Endodermal cell (in vitro differentiated cells): ENCODE measurements at places on chromosomes 7 and 10.
A peak's percentile ranks its signal among the peaks of the same experiment; 100 is the strongest.

- no peak for DNase-seq
Measured at GRCh38 chr7:49596701-49597491, 176.5 kb upstream of the VWC2 start.

GRCh38 chr10:49135575-49136313 is 1.9 kb upstream of the FAM170B start:
- no peak for DNase-seq

DNA sequence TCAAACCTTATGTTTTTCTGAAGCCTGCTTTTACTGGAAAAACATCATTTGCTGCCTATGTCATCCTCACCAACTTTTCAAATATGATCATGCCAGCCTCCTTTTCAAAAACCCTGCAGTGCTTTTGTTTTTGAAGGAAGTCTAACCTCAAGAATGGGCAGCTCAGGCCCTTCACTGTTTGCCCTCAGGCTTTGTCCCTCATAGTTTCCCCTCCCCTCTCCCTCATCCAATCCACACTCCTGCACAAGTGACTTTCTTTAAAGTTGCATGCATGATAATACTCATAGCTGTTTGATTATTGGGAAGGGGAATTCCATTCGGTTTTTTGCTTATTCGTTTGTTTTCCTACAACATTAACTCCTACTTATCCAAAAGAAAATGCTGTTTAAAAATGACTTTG is 219.4 kb downstream of the SEMA3E start:
- peak; percentile 70 for DNase-seq

GRCh38 chr10:132354356-132355094 is 22.5 kb downstream of the LRRC27 start:
- DNase-seq = no peak

- no peak for DNase-seq
Measured at GRCh38 chr10:58179238-58179637, 88.5 kb downstream of the IPMK start.

DNA sequence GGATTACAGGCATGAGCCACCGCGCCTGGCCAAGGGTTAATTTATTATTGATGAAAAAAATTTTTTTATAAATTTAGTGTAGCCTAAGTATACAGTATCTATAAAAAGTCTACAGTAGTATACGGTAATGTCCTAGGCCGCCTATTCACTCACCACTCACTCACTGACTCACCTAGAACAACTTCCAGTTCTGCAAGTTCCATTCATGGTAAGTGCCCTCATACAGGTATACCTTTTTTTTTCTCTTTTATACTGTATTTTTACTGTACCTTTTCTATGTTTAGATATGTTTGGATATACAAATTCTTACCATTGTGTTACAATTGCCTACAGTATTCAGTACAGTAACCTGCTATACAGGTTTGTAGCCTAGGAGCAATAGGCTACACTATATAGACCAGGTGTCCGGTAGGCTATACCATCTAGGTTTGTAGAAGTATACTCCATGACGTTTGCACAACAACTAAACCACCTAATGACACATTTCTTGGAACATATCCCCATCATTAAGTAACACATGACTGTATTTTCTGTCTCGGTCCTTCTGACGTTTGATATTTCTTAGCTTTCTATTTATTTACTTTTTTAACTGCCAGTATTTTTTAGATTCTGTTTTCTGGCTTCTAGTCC is 23.4 kb downstream of the IRF5 start:
- DNase-seq = no peak

DNA sequence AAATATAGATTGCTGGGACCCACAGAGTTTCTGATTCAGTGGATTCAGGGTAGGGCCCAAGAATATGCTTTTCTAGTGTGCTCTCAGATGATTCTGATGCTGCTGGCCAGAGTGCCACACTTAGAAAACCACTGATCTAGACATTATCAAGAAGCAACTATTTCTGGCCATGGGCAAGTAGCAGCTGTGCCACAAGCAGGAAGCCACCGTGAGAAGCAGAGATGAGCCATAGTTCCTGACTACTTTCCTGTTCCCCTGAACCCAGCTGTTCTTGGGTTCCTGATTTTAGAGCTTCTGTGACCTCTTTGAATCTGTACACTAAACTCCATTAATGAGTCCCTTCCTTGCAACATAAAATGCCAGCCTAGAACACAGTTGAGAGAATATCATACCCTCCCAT is 38.1 kb upstream of the PIK3AP1 start:
- no peak for DNase-seq

DNA sequence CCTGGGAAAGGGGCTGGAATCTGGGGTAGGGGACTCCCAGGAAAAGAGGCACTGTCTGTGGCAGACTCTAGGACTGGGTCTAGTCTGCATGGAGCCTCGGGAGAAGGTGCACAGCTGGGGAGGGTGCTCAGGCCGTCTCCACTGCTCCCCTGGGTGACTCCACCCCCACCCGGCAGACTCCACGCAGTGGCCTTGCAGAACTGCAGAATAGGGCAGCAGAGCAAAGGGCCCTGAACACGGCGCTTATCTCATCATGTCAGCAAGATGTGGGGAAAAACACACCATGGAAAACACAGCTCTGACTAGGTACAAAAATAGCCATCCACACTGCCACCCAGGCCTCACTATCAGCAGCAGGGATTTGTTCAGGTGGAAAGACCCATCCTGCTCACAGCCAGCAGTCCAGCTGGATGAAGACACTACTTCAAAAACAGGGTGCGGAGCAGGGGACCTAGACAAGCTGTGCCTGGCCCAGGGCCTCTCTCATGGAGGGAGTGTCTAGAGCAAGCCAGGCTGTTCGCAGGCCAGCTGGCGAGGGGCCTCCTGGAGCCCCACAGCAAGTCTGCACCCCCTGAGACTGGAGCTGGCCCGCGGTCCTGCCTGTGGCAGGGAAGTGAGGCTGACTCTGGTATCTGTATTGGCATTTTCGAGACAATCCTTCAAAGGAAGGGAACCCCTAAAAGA is 11.7 kb downstream of the MAT1A start:
- no peak for DNase-seq

DNA sequence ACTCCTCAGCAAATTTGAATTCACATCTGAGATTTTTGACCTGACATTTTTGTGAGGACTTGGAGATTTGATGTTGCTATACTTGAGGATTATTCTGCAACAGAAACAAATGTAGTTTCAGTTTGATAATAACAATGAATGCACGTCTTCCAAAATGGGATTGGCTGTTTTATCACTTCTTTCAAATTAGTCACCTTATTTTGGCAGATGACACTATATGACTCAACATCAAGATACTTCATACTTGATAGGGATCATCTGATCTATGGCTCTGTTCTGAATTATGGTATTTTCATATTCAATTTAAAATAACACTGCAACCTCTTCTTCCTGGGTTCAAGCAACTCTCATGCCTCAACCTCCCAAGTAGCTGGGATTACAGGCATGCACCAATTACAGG is 24.2 kb downstream of the ARL5B start:
- DNase-seq = no peak

DNA sequence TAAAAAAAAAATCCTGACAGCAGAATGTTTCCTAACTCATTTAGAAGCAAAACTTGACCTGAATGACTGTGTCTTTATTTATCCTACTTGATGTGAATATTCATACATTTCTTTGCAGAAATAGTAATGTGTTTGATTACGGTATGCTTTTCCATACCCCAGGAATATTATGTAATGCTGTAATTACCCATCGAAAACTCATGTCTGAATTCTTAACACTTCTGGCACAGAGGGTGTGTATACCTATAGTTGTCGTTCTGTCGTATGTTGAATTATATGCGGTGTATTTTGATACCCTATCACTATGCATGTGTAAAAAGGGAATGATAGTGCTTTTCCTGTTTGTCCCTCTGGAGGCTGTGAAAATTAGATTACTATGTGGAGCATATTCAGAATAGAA is 26.6 kb downstream of the SDK1 start:
- no peak for DNase-seq

- peak; percentile 90 for DNase-seq
Measured at GRCh38 chr7:42014625-42015618, 222.1 kb downstream of the GLI3 start.

- no peak for DNase-seq
Measured at GRCh38 chr10:97129666-97130065, 56.1 kb downstream of the SLIT1 start.

- peak; percentile 94 for DNase-seq
Measured at GRCh38 chr10:101843032-101844021, at the start of gene KCNIP2. TSS of gene KCNIP2 (minus strand) at chr10:101843800. CDS start at chr10:101843568, 232 bp downstream.

- no peak for DNase-seq
Measured at GRCh38 chr10:107986571-107986970, 822.1 kb upstream of the SORCS1 start.

DNA sequence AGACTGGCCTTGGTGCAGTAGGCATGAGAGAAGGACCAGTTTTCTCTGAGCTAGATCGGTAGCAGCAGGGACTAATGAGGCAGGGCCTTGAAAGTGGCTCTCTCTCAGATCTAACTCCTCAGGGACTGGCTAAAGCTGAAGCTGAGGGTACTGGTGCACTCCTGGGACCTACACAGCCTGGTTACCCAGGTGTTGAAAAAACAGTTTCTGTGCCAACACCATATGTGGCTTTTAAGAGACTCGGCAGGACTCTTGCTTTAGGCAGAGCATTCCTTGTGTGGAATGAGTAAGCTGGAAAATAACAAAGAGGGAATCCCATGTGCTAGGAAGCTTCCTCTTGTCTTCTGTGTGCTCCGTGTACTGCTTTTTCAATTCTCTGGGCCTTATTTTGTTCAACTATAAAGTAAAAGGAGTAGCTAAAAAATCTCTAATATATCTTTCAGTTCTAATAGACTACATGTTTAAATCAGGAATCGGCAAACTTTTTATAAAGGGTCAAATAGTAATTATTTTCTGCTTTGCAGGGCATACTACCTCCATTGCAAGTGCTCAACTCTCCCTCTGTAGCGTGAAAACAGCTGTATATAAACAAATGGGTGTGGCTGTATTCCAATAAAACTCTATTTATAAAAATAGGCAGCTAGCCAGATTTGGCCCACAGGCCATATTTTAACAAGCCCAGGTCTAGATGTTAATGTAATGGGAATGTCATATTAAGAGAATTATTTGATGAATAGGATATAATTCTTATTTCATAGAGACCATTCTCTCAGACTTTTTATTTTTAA is 186.1 kb upstream of the KAT6B start:
- no peak for DNase-seq

- no peak for DNase-seq
Measured at GRCh38 chr10:14611968-14612693, 162.6 kb downstream of the FAM107B start.

- no peak for DNase-seq
Measured at GRCh38 chr7:24025094-24025493, 258.9 kb upstream of the NPY start.

GRCh38 chr7:105016068-105016708 is 2.2 kb downstream of the KMT2E start:
- no peak for DNase-seq

DNA sequence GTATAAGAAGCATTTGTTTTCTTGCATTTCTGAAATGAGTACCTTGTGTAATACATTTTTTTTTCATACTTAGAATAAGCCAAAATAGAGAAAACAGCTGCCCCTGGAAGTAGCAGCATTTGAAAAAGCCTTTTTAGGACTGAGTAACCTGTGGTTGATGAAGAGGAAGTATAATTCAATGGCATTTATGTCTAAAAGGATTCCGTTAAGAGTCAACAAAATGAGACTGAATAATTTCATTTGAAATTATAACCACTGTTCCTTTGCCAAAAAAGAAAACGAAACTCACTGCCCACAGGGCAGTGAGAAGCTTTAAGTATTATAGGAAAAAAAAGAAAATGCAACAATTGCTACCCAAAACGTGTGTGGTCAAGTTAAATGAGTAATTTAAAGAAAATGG is 705.6 kb upstream of the PHF14 start:
- DNase-seq = no peak

DNA sequence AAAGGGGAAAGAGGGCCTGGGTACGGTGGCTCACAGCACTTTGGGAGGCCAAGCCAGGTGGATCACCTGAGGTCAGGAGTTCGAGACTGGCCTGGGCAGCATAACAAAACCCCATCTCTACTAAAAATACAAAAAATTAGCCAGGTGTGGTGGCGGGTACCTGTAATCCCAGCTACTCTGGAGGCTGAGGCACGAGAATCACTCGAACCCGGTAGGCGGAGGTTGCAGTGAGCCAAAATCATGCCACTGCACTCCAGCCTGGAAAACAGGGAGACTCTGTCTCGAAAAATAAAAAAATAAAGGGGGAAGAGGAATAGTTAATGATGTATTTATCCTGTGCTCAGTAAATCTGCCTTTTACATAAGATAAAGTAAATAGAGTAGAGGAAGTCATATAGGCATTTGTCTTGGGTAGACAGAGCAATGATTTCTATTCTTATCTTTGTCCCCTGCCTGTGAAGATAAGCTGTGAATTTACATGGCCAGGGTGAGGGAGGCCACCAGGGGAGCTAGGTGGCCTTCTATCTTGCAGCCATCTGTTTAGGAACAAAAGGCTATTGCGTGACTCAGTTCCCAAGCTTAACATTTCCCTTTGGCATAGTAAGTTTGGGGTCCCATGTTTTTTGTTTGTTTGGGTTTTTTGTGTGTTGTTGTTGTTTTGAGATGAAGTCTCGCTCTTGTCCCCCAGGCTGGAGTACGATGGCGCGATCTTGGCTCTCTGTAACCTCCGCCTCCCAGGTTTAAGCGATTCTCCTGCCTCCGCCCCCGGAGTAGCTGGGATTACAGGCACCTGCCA is 73.2 kb upstream of the GTF2I start:
- peak; percentile 73 for DNase-seq

DNA sequence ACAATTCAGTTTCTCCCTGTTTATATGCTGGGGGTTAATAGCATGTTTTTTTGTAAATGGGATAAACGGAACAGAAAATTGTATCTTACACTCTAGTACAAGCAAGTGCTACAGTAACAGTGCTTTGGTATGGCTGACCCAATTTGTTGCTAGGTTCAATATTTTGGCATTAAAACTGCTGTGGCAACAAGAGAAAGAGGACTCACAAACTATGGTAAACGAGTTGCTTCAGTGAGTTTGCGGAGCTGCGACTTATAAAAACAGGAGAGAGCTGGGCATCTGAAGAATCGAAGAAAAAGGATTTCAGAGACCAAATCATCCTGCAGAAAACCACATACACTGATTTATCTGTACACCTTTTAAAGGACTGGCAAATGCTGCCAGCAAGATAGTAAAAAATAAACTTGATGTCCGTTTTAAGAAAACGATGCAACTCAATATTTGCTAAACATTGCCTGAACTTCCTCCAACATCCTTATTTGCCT is 2.2 kb downstream of the GLUD1 start:
- no peak for DNase-seq

DNA sequence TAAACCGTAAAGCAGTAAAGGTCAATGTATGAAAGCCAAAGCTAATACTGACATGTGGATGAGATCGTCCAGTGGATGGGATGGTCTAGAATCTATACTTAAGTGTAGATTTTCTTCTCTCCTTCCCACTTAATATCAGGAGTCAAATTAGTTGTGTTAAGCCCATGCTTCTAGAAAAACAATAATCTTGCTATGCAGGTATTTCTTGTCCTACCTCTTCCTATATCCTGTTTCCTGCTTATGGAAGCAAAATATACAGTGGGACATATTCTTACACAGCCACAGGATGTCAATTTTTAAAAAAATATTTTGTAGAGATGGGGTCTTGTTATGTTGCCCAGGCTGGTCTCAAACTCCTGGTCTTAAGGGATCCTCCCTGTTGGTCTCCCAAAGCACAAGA is 27.5 kb downstream of the CPEB3 start:
- DNase-seq = no peak

GRCh38 chr10:123578721-123579120 is 87.4 kb upstream of the GPR26 start:
- DNase-seq = peak; percentile 13
